ENCODE measurements at places on chromosomes 1 and 21. TPM values are rescaled to one million over a fixed set of nuclear protein-coding genes. Genes with fewer than 3 reads are reported as not detected.

The C1orf141 gene
- not detected for total RNA-seq

The WNT3A gene
- not detected for total RNA-seq

The GPR89A gene
- total RNA-seq, result 23.5 TPM

The LRRC7 gene
- total RNA-seq, result 0.65 TPM

The MTARC1 gene
- 1.1 TPM for total RNA-seq

The HCRTR1 gene
- 1.3 TPM for total RNA-seq

The RFX5 gene
- total RNA-seq, result 54.9 TPM

The ATF3 gene
- total RNA-seq, result 2.3 TPM

The SEC16B gene
- total RNA-seq, result 0.65 TPM

The SH2D1B gene
- total RNA-seq, result not detected

The FAM177B gene
- total RNA-seq, result not detected

The PDIK1L gene
- total RNA-seq, result 5.6 TPM

The TAL1 gene
- 45.1 TPM for total RNA-seq

The FAM72D gene
- total RNA-seq, result 0.65 TPM

The LCE1A gene
- total RNA-seq, result not detected

The CLCA1 gene
- not detected for total RNA-seq

The ALX3 gene
- not detected for total RNA-seq

The MCOLN3 gene
- total RNA-seq, result under 0.01 TPM
